ENCODE measurements at places on chromosomes 4 and X. TPM values are rescaled to one million over a fixed set of nuclear protein-coding genes. Genes with fewer than 3 reads are reported as not detected.
A peak's percentile ranks its signal among the peaks of the same experiment; 100 is the strongest.

DNA sequence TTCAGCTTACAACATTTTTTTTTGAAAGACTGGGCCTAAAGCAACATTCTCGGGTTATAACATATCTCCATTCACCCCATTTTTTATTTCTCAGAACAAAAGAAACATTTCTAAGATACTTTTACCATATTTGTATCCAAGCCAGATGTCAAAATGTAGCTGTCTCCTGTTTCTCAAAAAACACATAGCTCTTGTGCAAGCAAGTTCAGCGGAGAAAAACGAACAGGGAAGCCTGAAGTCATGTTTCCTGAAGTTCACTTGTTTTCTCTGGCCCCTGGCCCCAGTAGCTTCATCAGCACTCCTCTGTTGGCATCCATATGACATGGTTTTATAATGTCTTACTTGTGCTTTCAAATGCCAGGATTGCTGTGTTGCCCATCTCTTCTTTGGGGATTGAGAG is 218.2 kb downstream of the BANK1 start:
- DNase-seq: no peak

DNA sequence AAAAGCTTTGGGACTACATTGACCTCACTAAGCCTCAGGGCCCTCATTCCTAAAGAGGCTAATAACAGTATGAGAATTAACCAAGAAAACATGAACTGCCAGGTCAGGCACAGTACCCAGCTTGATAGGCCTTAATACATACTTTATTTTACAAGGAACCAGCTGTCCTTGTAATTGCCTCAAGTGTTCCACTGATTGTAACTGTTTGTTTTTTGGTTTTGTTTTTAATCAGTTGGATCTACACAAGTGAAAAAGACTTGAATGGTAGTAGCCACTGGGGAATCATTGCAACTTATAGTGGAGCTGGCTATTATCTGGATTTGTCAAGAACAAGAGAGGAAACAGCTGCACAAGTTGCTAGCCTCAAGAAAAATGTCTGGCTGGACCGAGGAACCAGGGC is 35.6 kb downstream of the PKD2 start:
- DNase-seq: no peak

DNA sequence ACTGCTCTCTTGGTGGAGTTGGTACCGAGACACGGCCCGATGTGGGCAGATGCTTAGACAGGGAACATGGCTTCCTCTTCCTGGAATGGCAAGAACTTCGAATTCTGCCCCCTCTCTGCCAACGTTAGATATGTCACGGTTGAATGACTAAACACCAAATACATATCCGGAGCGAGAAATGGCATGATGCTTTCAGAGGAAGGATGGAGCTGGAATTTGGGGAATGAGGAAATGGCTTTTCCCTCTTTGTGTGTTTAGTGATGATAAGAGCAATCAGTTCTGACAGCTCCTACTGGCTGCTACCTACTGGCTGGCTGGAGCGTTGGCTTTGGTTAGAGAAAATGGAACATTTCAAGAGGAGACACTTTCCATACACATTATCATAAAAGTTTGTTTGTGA is 140.0 kb downstream of the DHRSX start:
- peak; percentile 30 for DNase-seq

Gene SLC49A3
- total RNA-seq: 6.2 TPM

DNA sequence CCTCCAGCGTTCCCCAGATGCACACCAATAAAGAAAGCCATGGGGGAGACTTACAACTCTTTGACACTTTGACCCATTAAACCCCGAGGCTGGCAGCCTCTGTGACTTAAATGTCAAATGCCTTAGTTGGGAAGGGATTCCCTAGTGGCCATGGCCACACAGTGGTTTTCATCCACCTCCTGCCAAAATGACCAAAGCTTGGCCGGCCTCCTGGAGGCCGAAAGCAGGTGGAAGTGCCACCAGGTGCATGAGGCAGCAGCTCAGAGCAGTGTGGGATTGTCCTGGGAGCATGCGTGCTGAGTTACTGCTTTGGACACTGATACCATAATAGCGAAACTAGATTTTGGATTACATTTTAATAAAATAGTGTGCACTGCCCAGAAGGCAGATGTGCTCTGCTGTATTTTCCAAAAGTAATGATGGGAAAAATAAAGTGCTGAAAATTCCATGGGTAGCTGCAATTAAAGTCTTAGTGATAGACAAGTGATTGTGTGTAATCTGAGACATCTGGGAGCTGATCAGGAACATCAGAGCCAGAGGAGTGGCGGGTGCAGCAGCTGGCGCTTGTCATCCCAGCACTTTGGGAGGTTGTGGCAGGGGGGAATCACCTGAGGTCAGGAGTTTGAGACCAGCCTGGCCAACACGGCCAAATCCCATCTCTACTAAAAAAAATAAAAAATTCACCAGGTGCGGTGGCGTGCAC is 39.8 kb upstream of the TADA2B start:
- DNase-seq: no peak

Gene CDKL5
- 19.2 TPM for total RNA-seq

Gene CCKAR
- total RNA-seq: not detected

DNA sequence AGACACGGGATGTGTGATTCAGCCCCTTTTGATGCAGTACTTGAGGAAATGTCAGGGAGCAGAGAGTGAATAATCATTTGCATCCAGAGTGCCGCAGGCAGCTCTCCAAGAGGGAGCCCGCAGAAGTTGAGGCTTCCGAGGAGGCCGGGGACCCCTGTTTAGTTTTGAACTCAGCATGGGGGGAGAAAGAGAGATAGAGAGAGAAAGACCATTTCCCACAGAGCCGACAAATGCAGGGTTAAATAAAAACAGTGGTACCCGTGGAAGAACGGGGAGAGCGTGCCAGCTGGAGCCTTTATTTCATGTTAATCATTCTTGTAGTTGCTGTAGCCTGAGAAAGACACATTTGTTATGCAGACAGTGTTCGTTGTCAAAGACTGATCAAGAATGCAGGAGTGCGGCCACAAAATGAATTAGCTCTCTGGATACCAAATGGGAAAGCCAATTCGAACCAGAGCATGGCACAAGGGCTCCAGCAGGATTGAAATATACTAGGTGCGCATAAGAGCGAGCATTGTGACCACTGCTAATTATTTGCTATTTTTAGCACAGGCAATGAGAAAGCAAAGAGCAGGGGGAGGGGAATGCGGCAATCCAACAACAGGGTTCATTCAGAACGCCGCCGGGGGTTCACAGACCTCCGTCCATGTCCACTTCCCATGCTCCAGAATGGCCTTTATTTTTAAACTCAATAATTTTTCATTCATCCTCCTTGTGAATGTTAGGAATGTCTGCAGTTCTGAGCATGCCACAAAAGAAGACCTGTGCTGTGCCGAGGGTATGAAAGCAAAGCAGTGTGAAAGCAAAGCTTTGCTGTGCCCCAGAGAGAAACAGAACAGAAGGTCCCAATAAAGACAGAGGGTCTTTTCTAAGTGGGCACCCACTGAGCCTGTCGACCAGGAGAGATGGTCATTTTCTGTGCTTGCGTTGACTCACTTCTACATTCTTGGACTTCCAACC is 243.9 kb upstream of the VCX3A start:
- DNase-seq: no peak

- peak; percentile 65 for DNase-seq
Observed at GRCh38 chr4:924107-925096, 7.7 kb downstream of the GAK start.

Gene TRIML2
- 63.3 TPM for total RNA-seq

DNA sequence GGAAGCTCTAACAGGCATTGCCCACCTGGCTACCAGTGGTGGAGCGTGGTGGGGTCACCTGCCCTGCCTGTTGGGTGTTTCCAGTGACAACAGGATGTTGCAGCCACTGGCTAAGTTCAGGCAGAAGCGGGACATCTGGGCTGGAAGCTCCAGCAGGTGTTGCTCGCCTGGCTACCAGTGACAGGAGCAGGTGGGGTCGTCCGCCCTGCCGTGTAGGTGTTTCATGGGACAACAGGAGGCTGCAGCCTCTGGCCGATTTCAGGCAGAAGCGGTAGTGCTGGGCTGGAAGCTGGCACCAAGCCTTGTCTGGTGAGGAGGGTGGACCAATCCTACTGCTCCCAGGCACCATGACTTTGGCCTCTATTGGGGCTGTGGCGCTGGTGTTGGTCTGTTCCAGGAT is 39.4 kb downstream of the RIPPLY1 start:
- DNase-seq: no peak

Gene PLAC8
- total RNA-seq: 27.8 TPM

Gene STPG2
- total RNA-seq: not detected

DNA sequence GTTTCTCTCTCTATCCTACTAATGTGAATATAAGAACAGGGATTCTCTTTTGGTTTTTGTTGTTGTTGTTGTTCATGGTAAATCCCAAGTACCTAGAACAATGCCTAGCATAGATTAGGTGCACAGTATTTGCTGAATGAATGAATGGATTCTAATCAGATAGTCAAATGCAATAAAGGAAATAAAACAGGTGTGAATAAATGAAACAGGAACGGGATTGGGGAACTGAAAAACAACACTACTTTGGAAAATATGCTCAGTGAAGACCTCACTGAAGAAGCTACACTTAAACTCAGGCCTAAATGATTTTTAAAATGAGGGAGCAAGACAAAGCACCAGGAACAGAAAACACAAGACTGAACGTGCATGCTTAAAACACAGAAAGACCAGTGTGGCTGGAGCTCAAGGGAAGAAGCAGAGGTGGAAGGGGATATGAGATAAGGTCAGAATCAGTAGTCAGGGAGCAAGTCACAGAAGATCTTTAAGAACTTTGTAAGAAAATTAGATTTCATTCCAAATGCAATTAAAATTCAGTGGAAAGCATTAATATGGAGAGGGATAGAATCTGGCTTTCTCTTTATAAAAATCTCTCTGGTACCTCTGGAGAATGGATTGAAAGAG is 144.7 kb downstream of the ZAR1 start:
- DNase-seq: no peak

GRCh38 chr4:174444390-174444789 is 77.9 kb downstream of the HPGD start:
- DNase-seq: no peak

- no peak for DNase-seq
Observed at GRCh38 chr4:4637710-4638109, 95.9 kb upstream of the STX18 start.

Gene SYTL5
- total RNA-seq: 8.4 TPM

DNA sequence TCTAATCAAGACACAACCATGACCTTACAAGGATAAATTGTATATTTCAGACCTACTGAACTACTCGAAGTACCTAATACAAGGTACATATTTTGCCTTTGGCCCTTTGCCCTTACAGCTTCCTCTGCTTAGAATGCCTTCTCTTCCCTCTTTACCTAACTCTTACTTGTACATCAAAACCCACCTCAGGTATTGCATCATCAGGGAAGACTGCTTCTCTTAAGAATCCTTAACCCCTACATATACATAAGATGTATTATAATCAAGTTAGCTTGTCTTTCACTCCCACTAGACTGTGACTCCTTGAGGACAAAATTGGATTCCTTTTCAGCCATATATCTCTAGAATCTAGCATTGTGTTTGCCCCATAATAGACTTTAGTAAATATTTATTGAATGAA is 101.7 kb upstream of the STIM2 start:
- DNase-seq: no peak

- no peak for DNase-seq
Observed at GRCh38 chrX:153624196-153625091, 22.6 kb upstream of the DUSP9 start.

Gene OTC
- not detected for total RNA-seq

- DNase-seq: peak; percentile 81
Observed at GRCh38 chr4:53734584-53735353, 143.5 kb upstream of the LNX1 start.

- DNase-seq: no peak
Observed at GRCh38 chrX:77160301-77160700, 286.9 kb upstream of the FGF16 start.

- no peak for DNase-seq
Observed at GRCh38 chr4:7193030-7193958, 956 bp downstream of the SORCS2 start.

DNA sequence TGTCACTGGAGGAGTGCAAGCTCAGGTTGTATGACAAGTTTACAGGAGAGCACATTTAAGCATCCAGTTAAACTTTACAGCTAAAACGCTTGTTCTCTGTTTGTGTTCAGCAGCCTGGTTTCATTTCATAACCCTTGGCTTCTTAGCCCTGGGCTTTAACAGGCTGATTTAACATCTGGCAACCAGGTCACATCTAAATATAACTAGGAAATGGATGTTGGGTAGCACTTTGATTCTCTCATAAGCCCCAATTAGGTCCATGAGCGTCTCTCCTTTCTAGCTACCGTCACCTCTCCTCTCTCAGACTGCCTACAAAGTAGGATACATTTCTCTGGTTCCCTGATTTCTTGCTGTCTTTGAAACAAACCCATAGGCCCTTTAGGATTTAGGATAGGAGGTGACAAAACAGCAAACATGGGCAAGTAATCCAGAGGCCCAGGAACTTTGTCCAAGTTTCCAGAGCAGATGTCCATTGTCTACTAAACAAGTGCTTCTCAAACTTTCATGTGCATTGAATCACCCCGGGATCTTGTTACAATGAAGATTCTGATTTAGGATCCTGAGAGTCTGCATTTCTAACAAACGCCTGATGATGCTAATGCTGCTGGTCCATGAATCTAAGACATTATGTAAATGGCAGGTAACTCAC is 22.5 kb downstream of the OTUD6A start:
- DNase-seq: no peak

DNA sequence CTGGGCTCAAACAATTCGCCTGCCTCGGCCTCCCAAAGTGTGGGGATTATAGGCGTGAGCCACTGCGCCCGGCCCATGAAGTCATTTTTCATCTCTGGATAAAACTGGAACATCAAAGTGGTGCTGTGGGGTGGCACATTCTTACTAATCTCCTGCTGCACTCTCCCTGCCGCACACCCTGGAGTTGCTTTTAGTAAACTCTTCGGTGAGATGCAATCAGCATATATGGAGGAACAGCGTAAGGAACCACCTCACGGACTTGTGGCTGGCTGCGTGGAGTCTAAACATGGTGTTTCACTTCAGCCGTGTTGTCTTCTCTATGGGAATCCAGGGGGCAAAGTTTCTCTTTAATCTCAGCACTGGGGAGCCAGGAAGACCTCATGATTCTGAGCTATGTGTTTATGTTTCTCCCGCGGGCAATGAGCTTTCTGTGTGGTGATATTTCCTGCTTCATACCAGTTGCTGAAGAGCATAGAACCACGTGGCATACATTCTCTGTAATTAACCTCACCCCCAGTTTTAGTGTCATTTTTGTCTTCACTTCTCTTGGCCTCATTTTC is 2.1 kb upstream of the RHOH start:
- DNase-seq: no peak

Gene PTPN13
- total RNA-seq: 50.3 TPM

Data from astrocyte (in vitro differentiated cells and primary cell).